ENCODE measurements at places on chromosomes 12 and 14.

- DNase-seq = peak; percentile 14
These were observed 925 bp downstream of the DICER1 start for GRCh38 chr14:95156161-95157047.

- DNase-seq = no peak
These were observed 13.7 kb downstream of the COL2A1 start for GRCh38 chr12:47990351-47991105.

DNA sequence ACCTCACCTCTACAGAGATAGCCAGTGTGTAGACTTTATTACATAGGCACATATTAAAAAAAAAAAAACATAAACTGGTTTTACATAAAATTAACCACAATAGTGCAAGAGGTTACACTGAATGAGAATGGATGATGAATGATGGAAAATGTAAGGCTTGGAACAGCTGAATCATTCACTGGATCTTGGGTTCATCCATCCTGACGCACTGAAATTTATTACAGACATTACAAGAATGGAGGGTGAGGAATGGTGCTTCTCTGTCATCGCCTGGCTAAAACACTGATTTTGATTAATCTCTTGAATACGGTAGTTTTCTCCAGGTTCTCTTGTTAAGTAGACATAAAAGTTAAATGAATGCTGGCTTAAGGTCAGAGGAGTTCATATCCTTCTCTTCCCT, 40.0 kb upstream of the GTF2A1 start:
- DNase-seq = no peak

GRCh38 chr12:97681612-97682504, 219.3 kb downstream of the RMST start:
- no peak for DNase-seq

DNA sequence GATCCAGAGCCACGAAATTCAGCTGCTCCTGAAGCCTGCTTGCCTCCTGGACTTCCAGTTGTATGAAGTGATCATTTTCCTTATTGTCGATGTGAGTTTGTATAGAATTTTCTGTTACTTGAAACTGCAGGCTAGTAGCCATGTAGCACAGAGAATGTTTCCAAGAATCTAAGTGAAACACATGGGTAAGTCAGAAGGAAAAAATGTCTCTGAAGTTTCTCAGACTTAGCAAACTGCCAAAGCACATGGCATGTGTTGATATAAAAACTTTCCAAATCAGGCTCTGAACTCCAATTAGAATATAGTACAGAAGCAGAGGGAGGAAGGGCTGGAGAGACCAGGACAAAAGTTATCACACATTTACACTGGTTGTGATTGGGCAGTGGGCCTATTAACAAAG, 9.8 kb upstream of the PCNX1 start:
- DNase-seq = peak; percentile 75

DNA sequence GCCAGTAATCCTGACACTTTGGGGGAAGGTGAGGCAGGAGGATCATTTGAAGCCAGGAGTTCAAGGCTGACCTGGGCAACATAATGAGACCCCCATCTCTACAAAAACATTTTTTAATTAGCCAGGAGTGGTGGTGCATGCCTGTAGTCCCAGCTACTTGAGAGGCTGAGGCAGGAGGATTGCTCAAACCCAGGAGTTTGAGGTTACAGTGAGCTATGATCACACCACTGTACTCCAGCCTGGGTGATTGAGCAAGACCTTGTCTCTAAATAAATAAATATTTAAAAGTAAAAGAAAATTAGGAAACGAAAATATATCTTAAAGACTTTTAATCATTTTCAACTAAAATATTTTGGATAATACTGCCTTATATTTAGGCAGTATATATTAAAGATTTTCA, 25.9 kb downstream of the CKB start:
- DNase-seq = no peak

DNA sequence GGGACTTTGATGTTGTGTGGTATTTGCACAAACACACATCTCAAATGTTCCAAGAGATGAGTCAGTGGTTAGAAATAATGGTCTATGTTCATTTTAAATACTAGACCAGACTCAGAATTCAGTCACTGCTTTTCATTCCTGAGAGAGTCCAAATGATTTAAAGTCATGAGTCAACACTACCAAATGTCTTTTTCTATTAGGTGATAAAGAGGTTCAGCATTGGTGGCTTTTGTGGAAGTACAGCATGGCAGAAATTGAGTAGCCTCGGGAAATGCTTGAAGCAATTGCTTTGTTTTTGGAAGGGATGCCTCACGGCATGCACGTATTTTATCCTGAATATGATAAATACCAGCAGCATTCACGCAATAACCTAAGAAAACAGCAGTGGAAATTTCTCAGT, 115.7 kb downstream of the DIO2 start:
- peak; percentile 90 for DNase-seq

- DNase-seq = no peak
These were observed 41.3 kb downstream of the VDR start for GRCh38 chr12:47863467-47863866.

DNA sequence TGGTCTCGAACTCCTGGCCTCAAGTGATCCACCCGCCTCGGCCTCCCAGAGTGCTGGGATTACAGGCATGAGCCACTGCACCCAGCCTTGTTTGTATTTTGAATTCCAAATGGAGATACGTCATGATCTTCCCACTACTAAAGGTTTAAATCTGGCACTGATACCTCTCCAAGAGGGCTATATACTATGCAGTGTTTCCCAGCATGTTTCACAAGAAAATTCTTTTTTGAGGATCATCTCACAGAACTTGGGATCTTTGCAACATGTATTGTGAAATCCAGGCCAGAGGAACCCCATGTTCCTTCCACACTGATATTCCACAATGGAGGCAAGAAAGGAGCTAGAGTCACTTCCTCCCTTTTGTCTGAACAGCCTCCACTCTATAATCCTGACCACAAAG, 112.7 kb downstream of the NT5DC3 start:
- no peak for DNase-seq

DNA sequence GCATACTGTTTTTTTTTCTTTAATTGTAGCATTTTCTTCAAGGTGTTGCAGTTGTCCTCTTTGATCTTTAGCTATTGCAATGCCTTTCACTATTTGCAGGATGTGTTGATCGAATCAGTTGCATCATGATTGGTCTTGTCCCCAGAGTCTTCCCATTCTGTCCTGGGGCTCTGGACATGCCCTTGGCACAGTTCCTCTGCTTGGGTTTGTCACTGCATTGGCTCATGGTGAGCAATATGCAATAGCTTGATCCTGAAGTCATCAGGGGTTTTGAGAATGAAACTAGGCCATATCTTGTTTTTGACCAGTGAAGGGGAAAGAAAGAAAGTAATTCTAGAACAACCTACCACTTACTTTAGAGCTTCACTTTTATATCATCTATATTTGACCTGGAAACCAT, 281.5 kb downstream of the TMEM117 start:
- no peak for DNase-seq

DNA sequence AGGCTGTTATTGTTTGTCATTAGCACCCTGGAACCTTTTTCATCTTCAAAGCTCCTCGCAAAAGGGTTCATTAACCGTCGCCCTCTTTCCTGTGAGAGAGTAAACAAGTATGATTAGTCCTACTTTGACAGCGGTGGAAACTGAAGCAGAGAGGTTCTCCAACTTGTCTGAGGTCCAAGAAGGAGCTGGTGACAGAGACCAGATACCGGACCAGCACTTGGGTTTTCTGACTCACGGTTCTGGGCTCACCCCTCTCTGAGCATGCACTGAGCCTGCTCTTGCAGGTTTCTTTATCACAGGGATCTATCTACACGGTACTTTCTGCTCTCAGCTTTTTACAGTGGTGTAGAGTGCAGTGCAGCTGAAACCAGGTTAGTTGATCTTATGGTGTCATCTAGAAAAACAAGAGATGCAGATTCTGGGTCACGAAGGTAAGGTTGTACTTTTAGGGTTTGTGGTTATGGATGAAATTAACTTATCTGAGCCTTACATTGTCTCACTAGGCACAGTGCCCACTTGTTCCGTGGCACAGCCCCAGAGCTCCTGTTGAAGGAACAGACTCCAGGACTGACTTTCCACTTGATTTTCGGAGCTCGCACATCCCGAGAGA, 62.1 kb downstream of the PPP2R5C start:
- DNase-seq = no peak

- DNase-seq = no peak
These were observed 20.3 kb upstream of the ITPK1 start for GRCh38 chr14:93136009-93136408.

DNA sequence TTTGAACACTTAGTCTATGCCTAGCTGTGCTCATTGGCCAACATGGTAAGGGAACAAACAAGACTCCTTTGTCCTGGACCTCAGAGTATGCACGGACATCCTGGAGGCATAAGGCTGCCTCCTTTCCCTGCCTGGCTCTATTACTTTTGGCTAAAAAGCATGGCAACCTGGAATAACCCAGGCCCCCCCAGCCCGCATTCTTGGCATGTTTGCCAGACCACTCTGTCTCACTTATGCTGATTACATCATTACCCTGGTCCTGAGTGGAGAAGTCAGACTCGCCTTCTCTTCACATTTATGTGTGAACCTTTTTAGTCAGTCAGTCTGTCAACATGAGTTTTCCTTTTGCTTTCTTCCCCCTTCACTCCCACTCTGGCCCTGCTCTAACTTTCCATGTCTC, 58.0 kb upstream of the ELK3 start:
- no peak for DNase-seq

GRCh38 chr12:10968765-10969456, 17.8 kb downstream of the TAS2R50 start:
- no peak for DNase-seq

DNA sequence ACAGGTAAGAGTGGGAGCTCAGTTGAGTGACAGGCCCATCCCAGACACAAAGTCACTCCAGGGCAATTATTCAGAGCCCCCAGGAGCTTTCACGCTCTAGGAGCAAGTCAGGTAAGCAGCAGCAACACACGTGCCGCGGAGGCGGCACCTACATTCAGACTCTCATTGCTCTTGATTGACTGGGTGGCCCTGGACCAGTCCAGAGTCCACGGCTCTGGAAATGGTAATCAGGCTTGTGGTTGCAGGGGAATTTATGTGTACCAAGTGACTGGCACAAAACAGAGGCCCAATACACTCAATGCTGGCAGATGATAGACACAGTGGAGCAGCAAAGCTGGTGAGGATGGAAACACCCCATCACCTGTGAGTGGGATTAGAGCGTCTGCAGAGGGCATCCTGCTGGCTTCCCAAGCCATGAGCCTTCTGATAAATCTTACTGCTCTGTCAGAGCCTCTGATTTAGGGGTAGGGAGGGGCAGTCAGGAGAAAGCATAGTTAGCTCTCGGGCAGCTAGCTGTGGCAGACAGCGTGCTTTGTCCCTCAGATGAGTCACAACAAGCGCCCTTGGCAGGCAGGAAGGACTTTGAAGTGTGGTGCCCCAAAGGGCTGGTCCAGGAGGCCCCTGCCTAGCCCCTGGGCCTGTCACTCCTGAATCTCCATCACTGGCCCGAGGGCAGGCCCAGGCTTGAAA, 344.7 kb downstream of the CACNA1C start:
- DNase-seq = no peak

DNA sequence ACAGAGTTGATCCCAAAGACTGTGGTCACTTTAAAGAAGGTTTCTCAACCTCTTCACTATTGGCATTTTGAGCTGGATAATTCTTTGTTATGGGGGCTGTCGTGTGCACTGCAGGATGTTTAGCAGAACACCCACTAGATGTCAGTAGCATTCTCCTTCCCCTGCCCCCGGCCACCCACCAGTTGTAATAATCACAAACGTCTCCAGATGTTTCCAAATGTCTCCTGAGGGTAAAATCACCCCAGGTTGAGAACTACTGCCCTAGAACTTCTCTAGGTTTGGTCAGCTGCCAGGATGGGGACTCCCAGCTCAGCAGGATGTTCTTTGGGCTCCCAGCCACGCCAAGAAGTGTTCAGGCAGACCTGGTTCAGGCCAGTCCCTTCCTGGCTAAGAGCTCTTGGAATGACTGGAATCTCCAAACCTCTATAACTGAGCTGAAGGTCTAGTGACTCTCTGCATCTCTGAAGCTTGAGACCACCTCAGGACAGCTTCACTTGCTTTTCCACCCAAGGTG, 12.5 kb upstream of the AJUBA start:
- no peak for DNase-seq

DNA sequence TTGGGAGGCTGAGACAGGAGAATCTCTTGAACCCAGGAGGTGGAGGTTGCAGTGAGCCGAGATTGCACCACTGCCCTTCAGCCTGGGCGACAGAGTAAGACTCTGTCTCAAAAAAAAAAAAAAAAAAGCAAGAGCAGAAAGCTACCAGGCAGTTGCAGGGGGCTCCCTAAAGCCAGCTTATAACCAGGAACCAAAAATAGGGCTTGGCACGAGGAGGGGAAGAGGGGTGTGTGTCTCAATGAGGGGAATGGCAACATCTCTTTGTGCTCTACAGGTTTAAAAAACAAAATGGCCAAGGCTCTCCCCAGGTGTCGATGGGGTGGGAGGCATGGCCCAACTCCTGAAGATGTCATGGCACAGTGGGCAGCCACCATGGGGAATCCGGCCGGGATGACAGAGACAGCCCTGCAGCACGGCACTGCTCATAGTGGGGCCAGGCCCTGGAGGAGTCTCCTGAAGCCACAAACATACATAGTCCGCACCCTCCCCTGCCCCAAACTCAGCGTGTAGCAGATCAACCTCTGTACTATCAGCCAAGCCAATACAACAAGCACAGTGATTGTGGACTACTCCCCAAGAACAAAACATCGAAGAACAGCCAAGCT, 16.0 kb upstream of the EIF5 start:
- no peak for DNase-seq

DNA sequence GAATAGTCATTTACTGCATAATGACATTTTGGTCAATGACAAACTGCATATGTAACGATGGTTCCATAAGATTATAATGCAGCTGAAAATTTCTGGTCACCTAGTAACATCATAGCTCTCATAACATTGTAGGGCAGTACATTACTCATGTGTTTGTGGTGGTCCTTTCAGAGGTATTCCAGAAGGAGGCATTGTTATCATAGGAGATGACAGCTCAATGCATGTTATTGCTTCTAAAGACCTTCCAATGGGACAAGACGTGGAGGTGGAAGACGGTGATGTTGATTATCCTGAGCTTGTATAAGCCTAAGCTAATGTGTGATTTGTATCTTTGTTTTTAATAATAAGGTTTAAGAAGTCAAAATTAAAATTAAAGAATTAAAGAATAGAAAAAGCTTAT, 43.8 kb upstream of the TSPAN11 start:
- no peak for DNase-seq

DNA sequence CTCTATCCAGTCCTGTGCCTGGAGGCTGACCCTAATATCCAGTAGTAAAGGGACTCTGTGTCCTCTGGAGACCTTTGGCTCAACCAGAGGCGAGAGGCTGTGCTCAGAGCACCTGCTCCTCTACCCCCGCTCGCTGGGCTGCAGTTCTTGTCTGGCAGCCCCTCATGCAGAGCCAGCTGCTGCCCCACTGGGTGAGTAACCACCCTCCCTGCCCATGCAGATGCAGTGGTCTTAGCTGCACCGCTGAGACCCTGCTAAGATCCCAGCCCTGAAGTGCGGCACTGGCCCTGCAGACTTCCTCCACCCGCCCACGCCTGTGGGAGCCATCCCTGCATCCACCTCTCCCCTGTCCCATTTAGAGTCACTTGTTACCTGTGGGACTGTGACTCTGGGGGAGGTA, 347.5 kb upstream of the SFSWAP start:
- DNase-seq = no peak

DNA sequence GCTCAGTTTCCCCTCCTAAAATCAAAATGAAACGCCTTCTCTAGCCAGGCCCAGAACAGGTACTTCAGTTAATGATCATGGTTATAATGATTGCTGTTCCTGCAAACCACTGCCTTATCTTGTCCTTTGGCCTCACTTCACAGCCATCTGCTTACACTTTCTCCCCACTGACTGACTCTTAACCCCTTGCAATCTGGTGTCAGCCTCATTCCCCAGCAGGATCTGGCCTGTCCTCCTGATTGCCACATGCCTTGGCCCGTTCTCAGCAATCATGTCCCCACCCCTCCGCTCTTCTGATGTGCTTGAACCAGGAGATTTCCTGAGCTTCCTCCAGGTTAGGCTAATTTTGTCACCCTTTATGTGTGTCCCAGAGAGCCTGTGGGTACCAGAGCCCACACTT, 64.5 kb downstream of the KCNA1 start:
- DNase-seq = no peak
